Fibroblast of the conjunctiva (primary cell): ENCODE measurements at places on chromosomes 11 and 22.

GRCh38 chr22:28900379-28900925, 17.1 kb downstream of the ZNRF3 start:
- DNase-seq: no peak

- DNase-seq: no peak
Measured at GRCh38 chr11:70694371-70694770, 296.0 kb downstream of the CTTN start.

- no peak for DNase-seq
Measured at GRCh38 chr22:24120044-24120443, 61.2 kb upstream of the SUSD2 start.

- DNase-seq: peak; percentile 18
Measured at GRCh38 chr11:92941676-92942571, 27.5 kb upstream of the MTNR1B start.

- DNase-seq: no peak
Measured at GRCh38 chr11:119481667-119482400, 58.9 kb upstream of the THY1 start.

GRCh38 chr11:123426789-123427188, 3.3 kb upstream of the GRAMD1B start:
- no peak for DNase-seq

DNA sequence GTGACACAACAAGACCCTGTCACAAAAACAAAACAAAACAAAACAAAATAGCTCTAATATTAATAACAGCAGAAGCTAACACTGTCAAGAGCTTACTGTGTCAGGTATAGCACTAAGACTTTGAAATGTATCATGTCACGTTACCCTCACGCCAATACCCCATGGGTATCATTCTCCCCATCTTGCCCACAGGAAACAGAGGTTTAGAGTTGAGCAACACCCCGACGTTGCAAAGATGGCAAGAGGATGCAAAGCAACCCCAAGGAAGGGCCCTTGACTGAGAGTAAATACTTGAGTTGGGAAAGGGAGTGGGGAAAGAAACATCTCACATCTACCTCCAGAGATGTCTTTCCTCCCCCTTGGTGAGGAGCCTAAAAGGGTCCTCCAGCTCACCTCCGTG, 366.8 kb downstream of the LARGE1 start:
- DNase-seq: no peak

DNA sequence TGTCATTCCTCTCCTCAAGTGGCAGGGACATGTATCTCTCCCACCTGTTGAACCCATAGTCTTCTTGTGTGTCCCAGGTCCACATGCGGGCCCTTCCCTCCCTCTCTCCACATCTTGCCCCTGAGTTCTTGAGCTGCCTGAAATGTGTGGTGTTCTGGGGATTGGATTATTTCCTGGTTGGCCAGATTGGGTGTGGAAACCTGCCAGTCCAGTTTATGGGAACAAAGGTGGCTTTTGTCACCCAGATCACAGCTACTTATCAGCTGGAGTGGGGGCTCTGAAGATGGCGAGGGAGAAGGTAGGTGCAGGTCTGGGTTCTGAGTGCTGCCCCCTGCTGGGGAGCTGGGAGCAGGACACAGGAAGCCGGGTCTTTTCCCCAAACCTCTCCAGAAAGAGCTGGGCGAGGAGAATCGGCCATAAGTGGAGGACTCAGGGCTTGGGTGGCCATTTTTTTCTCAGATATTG, 14.2 kb downstream of the DTX4 start:
- no peak for DNase-seq

GRCh38 chr11:119531056-119531455, 108.1 kb upstream of the THY1 start:
- DNase-seq: no peak

- DNase-seq: no peak
Measured at GRCh38 chr11:78312712-78313111, 104.9 kb downstream of the GAB2 start.

DNA sequence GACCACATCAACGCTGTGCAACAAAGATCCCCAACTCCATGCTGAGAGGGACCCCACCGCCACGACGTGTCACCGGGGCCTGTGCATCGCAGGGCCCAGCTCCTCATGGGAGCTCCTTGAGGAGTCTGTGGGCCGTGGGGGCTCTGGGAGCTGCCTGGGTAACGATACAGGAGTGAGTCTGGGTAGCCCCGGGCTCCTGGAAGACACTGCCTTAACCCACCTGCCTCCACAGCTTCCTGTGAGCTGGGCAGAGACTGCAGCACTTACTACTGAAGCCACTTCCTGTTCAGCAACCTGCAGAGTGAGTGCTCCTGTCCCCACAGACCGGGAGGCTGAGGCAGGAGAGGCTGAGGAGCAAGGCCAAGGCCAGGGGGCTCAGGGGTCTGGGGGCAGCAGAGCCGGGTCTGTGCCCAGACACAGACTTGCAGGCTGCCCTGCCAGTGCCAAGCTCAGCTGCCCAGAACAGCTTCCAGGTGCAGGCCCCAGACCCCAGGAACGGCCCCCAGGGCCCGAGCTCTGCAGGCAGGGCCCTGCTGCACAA, 226.7 kb downstream of the BRD1 start:
- no peak for DNase-seq

DNA sequence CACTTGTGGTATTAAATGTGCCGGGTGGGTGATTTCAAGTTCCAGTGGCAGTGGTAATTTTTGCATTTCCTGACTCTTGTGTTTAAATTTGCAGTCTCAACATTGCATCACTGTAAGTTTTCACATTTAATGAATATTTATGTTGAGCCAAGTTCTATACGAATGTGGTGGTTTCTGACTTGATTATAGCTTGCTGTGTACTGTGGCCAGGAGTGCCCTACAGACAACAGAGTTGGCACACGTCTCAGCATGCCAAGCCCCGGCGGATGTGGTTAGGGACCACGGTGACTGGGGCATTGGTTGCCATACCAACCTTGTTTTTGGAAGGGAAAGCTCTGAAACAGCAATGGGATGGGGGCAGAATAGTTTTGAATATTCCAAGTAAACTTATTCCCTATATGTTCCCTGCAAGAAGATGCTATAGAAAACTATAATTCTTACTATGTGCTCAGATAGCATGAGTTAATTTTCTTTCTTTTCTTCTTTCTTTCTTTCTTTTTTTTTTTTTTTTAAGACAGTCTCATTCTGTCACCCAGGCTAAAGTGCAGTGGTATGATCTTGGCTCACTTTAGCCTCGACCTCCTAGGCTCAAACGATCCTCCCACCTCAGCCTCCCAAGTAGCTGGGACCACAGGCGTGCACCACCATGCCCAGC, 16.0 kb downstream of the ZNRF3 start:
- no peak for DNase-seq

GRCh38 chr11:60899977-60900376, 6.4 kb downstream of the PRPF19 start:
- no peak for DNase-seq

DNA sequence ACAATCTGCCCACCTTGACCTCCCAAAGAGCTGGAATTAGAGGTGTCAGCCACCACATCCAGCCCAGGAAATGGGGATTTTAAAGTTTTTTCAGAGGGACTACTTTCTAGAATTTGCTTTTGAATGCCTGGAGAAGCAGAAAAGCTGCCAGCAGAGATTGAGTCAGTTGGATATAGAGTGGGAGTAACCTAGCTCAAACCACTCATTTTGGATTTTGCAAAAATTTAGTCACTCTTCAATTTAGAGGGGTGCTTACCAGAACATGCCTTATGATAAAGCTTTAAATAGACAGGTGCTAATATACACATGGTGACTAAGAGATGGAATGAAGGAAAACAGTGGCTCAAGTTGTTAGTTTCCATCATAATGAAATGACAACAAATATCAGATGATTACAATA, 26.5 kb upstream of the PSMA1 start:
- DNase-seq: no peak

DNA sequence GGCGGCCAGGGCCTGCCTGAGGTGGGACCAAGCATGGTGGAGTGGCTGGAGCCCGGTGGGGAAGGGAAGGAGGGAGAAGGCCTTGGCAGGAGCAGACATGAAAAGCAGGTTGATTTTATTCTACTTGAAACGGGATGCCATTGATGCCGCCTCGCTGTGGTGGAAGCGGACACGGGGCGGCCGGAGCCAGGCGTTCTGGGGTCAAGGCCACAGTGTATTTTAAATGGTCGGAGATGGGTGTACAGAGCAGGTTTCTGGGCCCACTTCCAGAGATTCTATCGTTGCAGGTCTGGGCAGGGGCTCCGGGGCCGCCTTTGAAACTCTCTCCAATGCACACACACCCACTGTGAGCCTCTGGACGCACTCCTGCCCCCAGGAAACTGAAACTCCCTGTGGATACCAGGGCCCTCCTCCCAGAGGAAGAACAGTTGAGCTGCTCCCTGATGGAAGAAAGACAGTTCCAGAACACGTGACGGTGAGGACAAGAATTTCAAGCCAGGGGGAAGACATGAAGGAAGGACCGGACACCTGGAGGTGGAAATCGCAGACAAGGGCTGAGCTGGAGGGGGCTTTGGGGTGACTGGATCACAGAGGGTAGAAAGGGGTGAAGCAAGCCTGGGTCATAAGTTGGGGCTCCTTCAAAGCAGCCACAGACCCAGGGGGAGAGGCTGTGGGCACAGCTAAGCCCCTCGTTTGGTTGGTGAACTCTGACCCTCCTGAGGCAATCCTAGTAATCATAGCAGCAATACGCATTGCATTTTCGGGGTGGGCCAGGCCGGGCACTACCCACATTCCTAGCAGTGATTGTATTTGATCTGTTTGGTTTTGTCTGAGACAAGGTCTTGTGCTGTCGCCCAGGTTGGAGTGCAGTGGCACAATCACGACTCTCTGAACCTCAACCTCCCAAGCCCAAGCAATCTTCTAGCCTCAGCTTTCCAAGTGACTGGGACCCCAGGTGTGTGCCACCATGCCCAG, 12.3 kb upstream of the LINC01488 start:
- DNase-seq: no peak

GRCh38 chr11:21289686-21290085, 620.3 kb downstream of the NELL1 start:
- no peak for DNase-seq

- DNase-seq: no peak
Measured at GRCh38 chr11:116518141-116518540, 254.6 kb downstream of the BUD13 start.

DNA sequence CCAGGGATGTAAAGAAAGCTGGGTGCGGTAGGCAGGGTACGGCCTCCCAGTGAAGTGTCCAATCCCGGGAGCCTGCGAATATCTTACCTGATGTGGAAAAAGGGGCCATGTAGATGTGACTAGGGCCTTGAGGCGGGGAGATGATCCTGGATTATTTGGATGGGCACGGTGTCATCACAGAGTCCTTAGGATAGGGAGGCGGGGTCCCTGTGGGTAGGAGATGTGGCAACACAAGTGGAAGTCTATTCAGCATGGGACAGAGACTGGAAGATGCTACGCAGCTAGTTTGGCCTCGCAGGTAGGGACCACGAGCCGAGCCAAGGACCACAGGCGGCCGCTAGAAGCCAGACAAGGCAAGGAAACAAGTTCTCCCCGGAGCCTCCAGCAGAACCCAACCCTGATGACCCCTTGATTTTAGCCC, 46.4 kb upstream of the SHANK2 start:
- DNase-seq: no peak

- DNase-seq: no peak
Measured at GRCh38 chr22:45908961-45909360, 68.0 kb downstream of the WNT7B start.

- DNase-seq: no peak
Measured at GRCh38 chr11:111698852-111699559, 67.2 kb downstream of the PPP2R1B start.

DNA sequence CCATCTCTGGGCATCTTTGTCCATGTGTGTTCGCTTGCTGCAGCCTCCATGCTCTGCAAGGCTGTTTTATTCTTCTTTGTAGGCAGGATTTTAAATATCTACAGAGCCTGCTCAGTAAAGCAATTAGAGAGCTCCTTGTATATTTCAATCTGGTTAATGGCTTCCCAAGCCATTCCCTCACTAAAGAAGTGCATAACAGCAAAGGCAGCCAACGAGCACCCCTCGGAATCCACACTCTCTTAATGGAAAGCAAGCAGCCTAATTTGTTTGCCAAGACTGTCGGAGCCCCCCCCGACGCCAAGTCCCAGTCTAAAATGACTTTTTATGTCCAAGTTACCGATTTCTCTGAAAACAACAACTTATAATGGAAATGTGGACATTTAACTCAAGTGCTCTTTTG, 123.6 kb downstream of the ARL14EP start:
- DNase-seq: no peak

- no peak for DNase-seq
Measured at GRCh38 chr11:130087294-130087926, 17.7 kb downstream of the APLP2 start.

DNA sequence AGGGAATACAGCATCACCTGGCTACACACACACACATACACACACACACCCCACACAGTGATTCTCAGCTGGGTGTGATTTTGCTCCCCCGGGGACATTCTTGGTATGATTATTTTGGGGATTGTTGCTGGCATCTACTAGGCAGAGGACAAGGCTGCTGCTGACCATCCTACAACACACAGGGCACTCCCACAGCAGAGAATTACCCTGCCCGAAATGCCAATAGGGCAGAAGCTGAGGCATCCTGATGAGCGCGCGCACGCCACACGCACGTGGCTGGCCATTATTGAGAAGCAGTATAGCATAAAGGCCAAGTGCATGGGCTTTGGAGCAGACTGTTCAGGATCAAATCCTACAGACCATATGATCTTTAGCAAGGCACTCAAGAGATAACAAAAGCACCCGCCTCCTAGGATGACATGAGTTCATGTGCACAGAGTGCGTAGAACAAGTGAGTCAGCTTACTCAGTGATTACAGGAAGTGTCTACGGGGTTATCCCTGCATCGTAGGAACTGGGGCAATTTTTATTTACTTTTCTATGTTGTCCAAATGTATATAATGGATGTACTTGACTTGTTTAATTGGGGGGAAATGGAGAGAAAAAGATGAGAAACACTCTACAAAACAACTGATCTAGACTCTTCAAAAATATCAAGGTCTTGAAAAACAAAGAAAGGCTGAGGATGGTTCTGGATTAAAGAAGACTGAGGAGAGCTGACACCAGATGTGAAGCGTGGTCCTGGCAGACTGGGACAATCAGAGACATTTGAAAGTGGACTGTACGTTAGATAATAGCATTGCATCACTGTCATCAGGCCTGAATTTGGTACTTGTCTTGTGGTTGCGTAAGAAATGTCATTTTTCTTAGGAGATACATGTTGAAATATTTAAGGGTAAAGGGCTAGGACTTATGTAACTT, 7.2 kb upstream of the EHD1 start:
- DNase-seq: no peak

DNA sequence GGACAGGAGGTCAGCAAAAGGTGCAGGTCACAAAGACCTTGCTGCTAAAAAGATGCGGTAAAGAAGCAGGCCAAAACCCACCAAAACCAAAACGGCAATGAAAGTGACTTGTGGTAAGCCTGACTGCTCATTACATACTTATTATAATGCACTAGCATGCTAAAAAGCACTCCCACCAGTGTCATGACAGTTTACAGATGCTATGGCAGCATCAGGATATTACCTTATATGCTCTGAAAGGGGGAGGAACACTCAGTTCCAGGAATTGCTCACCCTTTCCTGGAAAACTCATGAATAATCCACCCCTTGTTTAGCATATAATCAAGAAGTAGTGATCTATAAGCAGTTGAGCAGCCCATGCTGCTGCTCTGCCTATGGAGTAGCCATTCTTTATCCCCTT, 45.2 kb upstream of the SLC5A12 start:
- no peak for DNase-seq
